MCF 10A (cell line): ENCODE measurements at places on chromosomes 5 and 9.
A peak's percentile ranks its signal among the peaks of the same experiment; 100 is the strongest.

DNA sequence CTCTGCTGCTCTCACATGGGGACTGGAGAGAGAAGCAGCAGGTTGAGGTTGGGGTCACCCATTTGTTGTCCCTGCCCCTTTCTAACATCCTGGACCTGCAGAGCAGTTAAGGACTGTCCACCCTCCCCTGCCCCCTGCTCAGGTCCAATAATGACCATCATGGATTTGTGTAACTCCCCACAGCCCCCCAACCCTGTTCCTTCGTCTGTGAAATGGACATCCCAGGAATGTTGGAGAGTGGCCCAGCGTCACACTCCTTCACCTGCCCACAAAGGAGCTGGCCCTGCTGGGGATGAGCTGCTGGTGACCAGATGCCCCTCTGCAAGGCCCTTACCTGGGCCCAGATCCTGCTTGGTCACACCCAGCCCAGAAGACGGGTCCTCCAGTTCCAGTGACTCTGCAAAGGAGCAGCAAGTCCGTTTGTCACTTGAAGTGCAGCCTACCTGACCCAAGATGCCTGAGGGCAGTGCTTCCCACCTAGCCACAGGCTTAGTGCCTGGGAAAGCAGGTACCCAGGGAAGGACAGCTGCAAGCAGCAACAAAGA is 10.4 kb downstream of the CD74 start:
- peaks cover 28% of the 10 kb centered on the region for H3K36me3 ChIP-seq
- no peak overlapping the region for H3K4me3 ChIP-seq
- H3K4me1 ChIP-seq: no peaks in the 10 kb centered on the region
- no peak for DNase-seq
- no peaks in the 10 kb centered on the region for H3K27me3 ChIP-seq

GRCh38 chr9:97744710-97745708 is 47.9 kb upstream of the XPA start:
- H3K36me3 ChIP-seq: no peaks in the 10 kb centered on the region
- peak; percentile 17 for DNase-seq
- H3K27me3 ChIP-seq: peaks cover 11% of the 10 kb centered on the region
- H3K4me1 ChIP-seq: no peaks in the 10 kb centered on the region

GRCh38 chr5:82332886-82333615 is 54.9 kb upstream of the RPS23 start:
- no peaks in the 10 kb centered on the region for H3K27me3 ChIP-seq
- H3K27ac ChIP-seq: no peak overlapping the region
- no peaks in the 10 kb centered on the region for H3K4me1 ChIP-seq
- DNase-seq: no peak
- no peak overlapping the region for H3K4me3 ChIP-seq

- H3K4me1 ChIP-seq: peaks cover 27% of the 10 kb centered on the region
- no peak overlapping the region for H3K4me3 ChIP-seq
- DNase-seq: peak; percentile 79
- H3K27me3 ChIP-seq: no peaks in the 10 kb centered on the region
- no peaks in the 10 kb centered on the region for H3K36me3 ChIP-seq
Observed at GRCh38 chr9:21831841-21832509, 29.5 kb downstream of the MTAP start.

GRCh38 chr5:75681125-75681830 is 36.0 kb downstream of the POC5 start:
- peaks cover 53% of the 10 kb centered on the region for H3K36me3 ChIP-seq
- no peaks in the 10 kb centered on the region for H3K27me3 ChIP-seq
- H3K27ac ChIP-seq: peak overlapping the region; percentile 12
- H3K4me1 ChIP-seq: no peaks in the 10 kb centered on the region
- DNase-seq: peak; percentile 46

DNA sequence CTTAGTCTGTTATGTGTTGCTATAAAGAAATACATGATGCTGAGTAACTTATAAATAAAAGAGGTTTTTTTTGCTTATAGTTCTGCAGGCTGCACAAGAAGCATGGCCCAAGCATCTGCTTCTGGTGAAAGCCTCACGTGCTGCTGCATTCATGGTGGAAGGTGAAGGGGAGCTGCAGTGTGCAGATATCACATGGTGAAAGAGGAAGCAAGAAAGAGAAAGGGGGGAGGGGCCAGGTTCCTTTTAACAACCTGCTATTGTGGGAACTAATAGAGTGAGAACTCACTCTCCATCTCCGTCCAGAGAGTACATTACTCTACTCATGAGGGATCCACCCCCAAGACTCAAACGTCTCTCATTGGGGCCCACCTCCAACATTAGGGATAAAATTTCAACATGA is 12.5 kb upstream of the PARP8 start:
- no peak overlapping the region for H3K27ac ChIP-seq
- no peaks in the 10 kb centered on the region for H3K27me3 ChIP-seq
- no peak overlapping the region for H3K4me3 ChIP-seq
- H3K4me1 ChIP-seq: peaks cover 23% of the 10 kb centered on the region

GRCh38 chr5:34717426-34718327 is 61.5 kb downstream of the RAI14 start:
- no peaks in the 10 kb centered on the region for H3K36me3 ChIP-seq
- H3K4me3 ChIP-seq: no peak overlapping the region
- no peak for DNase-seq
- H3K4me1 ChIP-seq: peaks cover 6% of the 10 kb centered on the region

DNA sequence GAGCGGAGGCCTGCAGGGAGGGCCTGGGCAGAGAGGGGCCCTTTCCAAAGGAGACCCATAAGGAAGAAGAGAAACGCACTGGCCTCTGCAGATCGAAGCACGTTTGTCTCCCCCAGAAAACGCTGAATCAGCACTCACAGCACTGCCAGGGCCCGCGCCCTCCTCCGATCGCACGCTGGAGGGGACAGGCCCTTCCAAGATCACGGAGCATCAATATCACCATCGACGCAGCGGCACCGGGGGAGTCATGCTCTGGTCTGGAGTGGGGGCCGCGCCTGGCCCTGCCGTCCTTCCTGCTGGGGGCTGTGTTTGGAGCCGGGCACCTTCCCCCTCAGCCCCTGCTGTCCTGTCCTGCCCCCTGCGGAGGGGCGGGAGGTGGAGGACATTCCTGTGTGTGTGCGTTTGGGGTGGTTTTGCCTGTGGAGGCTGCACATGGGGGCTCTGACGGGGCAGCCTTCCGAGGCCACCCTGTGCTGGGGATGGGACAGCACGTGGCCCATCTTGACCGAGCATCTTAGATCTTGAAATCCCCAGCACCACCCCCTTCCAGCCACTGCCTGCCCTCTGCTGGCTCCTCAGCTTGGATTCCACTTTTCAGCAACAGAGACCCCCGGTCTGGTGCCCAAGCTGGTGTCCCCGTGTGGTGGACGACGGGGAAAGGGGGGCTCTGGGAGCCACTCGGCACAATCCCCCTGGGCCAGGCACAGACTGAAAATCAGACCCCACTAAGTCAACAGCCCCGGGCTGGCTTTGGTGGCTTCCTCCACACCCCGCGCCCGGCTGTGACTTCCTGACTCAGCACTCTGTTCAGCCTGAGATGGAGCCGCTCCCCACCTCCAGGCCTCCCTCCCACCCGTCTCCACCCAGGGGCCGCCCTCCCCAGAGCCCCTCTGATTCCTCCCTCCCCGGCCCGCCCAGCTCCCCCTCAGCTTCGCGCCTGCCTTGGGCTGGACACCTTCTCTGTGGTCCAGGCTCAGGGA is 8.3 kb downstream of the TMEM250 start:
- peak overlapping the region; percentile 67 for H3K4me3 ChIP-seq
- H3K36me3 ChIP-seq: peaks cover 23% of the 10 kb centered on the region
- DNase-seq: no peak
- no peak overlapping the region for H3K27ac ChIP-seq

DNA sequence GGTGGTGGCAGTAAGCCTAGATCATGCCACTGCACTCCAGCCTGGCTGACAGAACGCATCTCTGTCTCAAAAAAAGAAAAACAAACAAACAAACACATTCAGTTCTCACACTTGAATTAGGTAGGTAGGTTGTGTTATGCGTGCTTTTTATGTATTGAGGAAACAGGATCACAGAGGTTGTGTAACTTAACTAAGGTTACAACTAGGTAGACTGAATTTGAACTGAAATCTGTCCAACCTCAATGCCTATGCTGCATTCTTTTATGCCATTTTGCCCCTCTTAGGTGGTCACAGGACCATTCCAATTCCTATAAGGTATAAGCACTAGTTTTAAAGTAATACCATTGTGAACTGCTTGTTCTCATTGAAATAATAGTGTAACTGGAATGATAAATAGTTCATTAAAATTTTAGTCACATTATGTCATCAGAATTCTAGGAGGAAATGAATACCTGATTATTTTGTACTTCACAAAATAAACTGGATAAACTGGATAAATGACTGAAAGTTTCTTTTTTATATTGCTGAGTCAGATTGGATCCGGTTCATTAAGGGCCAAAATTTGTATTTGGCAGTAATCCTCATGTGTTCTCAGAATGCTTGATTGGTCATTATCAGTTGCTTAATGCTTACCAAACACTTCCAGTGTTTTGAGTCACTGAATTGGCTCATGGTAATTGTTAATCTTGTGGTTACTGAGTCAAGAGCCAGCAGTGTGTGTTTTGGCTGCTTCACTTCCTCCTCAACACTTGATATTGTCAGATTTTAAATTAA is 7.1 kb downstream of the UBAP1 start:
- peak overlapping the region; percentile 67 for H3K27ac ChIP-seq
- DNase-seq: peak; percentile 96
- H3K36me3 ChIP-seq: peaks cover 63% of the 10 kb centered on the region
- peaks cover 23% of the 10 kb centered on the region for H3K4me1 ChIP-seq
- no peaks in the 10 kb centered on the region for H3K27me3 ChIP-seq

DNA sequence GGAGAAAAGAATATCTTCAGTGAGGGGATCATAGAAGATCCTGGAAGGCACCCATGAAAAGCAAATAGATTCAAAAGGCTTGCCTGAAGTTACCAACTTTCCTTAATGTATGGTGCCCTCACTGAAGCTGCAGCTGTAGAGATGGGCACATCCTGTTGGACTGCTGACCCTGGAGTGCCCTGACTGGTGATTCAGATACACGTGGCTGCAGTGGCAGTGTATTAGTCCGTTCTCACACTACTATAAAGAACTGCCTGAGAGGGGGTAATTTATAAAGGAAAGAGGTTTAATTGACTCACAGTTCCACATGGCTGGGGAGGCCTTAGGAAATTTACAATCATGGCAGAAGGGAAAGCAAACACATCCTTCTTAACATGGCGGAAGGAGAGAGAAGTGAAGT is 80.3 kb downstream of the OSMR start:
- no peak for DNase-seq
- no peaks in the 10 kb centered on the region for H3K4me1 ChIP-seq
- no peak overlapping the region for H3K27ac ChIP-seq
- H3K27me3 ChIP-seq: no peaks in the 10 kb centered on the region
- H3K4me3 ChIP-seq: no peak overlapping the region

DNA sequence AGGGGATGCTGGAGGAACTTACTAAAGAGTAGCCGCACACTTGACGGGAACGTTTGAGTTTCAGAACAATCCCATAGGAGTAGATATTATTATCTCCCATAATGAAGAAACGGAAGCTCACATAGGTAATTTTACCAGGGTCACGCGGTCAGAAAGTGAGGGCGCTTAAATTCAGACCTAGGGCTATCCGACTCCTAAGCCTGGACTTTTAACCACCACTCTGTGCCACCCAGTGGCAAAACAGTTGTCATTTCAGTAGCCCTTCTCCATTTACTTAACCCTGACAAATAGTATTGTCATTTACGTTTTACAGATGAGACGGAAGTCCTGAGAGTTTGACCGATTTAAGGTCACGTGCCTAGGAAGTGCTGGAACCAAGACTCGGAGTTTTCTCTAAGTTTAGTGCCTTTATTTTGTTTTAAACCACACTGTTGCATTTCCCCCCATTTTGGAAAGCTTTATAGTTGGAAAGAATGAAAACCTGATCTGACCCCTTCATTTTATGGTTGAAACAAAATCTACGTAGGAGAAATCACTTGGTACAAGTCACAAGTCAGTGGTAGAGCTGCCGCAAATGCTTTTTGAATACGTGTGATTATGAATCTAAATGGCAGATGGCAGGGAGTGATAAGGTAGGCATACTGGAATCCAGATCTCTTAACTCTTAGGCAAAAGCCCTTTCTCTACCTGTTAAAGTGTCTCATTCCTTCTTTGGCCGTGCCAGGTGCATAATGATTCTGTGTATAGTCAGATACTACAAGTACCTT is 650 bp downstream of the MRRF start:
- H3K4me1 ChIP-seq: peaks cover 12% of the 10 kb centered on the region
- H3K4me3 ChIP-seq: peak overlapping the region; percentile 97
- H3K36me3 ChIP-seq: peaks cover 41% of the 10 kb centered on the region
- peak; percentile 43 for DNase-seq

- no peaks in the 10 kb centered on the region for H3K27me3 ChIP-seq
- peaks cover 47% of the 10 kb centered on the region for H3K4me1 ChIP-seq
- peaks cover 5% of the 10 kb centered on the region for H3K36me3 ChIP-seq
- peak overlapping the region; percentile 83 for H3K27ac ChIP-seq
- peak; percentile 77 for DNase-seq
Observed at GRCh38 chr5:156474251-156474650, 147.3 kb downstream of the SGCD start.

GRCh38 chr9:98231770-98232478 is 23.5 kb downstream of the TBC1D2 start:
- peaks cover 19% of the 10 kb centered on the region for H3K4me1 ChIP-seq
- no peak overlapping the region for H3K27ac ChIP-seq
- H3K4me3 ChIP-seq: no peak overlapping the region
- no peaks in the 10 kb centered on the region for H3K27me3 ChIP-seq

GRCh38 chr9:95083086-95083768 is 234.3 kb downstream of the FANCC start:
- no peak overlapping the region for H3K4me3 ChIP-seq
- peaks cover 100% of the 10 kb centered on the region for H3K36me3 ChIP-seq
- H3K27me3 ChIP-seq: no peaks in the 10 kb centered on the region
- no peaks in the 10 kb centered on the region for H3K4me1 ChIP-seq

DNA sequence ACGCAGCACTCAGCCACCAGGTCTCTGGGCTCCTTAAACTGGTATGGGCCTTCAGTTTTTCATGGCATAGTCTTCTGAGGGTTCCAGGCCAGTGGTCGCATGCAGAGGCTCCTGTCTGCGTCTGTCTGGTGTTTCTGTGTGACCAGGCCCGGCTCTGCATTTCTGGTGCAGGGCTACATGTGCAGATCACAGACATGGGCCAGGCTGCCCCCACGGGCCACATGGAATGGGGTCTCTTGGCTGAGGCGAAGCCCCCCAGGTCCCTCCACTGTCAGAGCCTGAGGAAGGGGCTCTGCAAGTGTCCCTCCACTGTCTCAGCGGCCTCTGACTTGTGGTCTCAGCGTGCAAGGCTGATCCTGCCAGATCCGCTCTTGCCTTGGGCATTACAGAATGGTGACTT is 15.6 kb upstream of the CARD19 start:
- no peak for DNase-seq
- no peak overlapping the region for H3K4me3 ChIP-seq
- peaks cover 2% of the 10 kb centered on the region for H3K36me3 ChIP-seq
- H3K27ac ChIP-seq: no peak overlapping the region
- no peaks in the 10 kb centered on the region for H3K4me1 ChIP-seq
- no peaks in the 10 kb centered on the region for H3K27me3 ChIP-seq

DNA sequence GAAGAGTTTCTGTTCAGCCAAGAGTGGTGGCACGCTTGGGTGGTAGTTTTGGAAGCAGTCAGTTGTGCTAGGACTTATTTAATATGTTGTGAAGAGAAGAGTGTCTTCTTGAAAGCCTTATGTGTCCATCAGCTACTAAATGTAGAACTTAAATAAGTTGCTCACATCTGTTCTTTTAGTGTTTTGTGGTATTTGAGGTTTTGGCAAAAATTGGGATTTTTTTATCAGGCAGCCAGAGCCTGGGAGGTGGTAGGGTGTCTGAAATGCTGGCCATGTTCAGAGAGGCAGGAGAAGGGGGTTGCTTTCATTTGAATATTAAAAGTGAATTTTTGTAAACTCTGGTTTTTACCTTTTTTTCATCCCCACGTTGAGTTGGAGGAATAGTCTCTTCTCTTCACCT is 24.2 kb upstream of the ZBTB34 start:
- no peak for DNase-seq
- H3K27ac ChIP-seq: no peak overlapping the region
- peaks cover 12% of the 10 kb centered on the region for H3K4me1 ChIP-seq
- H3K36me3 ChIP-seq: peaks cover 89% of the 10 kb centered on the region
- H3K27me3 ChIP-seq: no peaks in the 10 kb centered on the region
